ENCODE measurements at places on chromosomes 1 and 21.

- DNase-seq: no peak
Measured at GRCh38 chr1:222618001-222618879, at the start of gene MIA3. TSS of gene MIA3 (plus strand) at chr1:222618097. CDS start at chr1:222618111, 14 bp downstream.

DNA sequence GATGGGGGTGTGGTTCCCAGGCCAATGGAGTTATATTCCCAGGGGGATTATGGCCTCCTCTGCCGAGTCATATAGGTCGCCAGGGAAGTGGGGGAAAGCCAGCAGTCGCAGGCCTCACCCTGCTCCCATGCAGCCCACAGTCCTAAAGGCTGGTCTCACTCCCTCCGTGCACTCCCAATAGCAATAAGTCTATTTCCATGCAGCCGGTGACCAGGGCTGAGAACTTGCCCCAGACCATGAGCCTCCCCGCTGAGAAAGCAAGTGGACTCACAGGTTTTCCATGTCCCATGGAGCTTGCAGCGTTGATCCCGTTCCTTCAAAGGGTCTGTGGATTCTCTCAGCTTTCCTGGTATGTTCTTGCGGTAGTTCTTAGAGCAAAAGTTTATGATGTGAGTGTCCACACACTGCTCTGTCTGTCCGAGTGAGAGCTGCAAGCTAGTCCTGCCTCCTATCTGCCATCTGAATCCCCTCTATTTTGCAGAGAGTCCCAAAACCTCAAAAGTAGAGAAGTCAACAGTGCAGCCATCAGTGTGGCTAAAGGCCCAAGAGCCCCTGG lies 81.7 kb upstream of the TMPRSS2 start:
- no peak for DNase-seq

DNA sequence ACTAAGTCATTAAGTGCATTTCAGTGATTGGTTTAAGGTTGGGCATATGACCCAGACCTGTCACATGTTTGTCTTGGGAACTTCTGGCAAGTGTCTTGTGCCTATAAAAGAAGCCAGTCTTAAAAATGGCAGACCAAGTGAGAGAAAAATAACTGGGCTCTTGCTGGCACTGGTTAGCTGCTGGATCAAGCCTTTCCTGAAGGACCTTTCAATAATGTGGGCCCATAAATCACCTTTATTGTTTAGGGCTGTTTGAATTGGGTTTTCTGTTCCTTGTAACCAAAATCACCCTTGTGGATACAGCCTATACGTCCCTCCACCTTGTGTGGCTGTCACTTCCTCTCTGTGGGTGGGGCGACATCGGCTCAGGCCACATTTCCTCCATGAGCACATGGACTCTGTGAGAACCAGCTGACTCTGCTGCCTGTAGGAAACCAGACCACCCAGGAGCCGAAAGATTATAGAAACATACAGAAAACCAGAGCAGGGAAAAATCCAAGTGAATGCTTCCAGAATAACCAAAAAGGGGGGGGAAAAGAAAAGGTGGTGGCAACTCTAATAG lies 25.6 kb upstream of the WNT4 start:
- no peak for DNase-seq

DNA sequence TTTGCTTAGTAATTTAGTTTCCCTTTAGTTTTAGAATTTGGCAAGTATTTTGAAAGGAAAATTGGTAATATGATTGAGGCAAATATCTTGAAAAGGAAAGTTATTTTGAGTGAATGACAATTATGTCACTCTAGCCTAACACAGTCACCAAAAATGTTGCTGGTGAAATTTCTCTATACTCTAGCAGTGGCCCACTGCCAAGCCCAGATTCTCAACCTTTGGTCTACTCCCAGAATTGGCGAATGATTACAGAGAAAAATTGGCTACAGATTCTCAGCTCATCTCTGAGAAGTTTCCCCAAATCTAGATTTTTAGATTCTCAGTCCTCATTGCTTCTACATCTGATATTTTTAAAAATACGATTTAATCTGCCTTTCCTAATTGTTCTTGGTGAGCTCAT lies 84.9 kb downstream of the PIGK start:
- peak; percentile 48 for DNase-seq

- DNase-seq: peak; percentile 35
Measured at GRCh38 chr1:84877592-84877991, 15.4 kb downstream of the LPAR3 start.

DNA sequence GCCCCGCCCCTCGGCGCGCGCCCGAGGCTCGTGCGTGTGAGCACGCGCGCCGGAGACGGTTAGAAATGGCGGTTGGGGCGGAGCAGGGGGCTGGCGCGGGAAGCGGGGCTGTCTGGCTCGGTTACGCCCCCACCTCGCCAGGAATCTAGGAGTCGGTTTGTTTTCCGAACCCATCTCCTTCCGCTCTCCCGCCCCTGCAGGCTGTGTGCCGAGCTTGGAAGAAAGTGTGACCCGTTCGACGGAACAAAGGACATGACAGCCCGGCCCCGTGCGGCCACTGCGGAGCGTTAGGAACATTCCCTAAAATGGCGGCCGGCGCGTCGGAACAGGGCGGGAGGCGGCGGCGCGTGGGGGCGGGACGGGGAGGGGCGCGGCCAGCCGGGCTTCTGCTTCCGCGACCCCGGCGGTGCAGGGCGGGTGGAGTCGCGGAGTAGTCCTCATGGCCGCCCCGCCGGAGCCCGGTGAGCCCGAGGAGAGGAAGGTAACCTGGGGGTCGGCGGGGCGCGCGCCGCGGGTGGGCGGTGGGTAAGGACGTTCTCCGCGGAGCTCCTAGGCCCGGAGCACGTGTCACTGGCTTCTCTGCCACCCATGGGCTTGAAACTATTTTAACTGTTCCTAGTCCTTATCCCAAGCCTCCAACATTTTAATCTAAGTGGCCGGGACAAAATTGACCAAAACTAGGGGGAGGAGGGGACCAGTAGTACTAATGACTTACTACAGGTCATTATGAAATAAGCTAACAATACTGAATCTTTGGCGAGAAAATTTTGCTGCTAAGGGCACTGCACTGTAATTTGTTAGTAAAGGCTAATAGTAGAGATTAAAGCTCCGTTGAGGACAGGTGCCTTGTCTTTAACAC lies at the start of gene COX20:
Gene COX20 (plus strand): TSS at position 383 of the 859 bp plus-strand sequence. CDS start 57 bp downstream, at position 440.
- peak; percentile 95 for DNase-seq

DNA sequence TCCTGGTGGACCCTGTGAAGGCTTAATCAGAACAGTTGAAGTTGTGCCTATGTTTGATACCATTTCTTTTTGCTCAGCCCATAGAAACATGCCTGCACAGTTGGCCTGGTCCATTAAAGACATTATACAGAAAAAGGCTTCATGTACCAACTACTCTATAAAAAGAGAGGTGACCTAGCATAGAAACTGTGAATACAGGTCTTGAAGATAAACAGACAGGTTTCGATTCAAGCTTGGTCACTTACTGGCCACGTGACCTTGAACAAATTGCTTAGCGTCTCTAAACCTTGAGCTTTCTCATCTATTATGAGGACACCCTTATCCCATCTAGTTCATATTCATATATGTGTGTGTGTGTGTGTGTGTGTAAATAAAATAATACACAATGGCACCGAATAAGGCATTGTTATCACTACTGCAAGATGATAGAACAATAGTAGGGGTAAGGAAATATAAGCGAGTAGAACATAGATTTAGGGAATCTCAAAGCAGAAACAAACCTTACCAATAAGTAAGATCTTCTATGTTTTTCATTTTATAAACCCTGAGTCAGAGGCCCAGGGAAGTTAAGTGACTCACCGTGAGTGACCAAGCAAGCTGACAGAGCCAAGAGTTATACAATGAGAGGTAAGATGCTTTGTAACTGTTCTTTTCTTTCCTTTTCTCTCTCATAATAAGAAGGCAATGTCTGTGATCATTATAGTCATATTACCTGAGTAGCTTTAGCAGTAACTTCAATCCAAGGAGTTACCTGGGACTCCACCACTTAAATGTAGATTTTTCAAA lies 476.8 kb upstream of the DEPDC1 start:
- peak; percentile 29 for DNase-seq

DNA sequence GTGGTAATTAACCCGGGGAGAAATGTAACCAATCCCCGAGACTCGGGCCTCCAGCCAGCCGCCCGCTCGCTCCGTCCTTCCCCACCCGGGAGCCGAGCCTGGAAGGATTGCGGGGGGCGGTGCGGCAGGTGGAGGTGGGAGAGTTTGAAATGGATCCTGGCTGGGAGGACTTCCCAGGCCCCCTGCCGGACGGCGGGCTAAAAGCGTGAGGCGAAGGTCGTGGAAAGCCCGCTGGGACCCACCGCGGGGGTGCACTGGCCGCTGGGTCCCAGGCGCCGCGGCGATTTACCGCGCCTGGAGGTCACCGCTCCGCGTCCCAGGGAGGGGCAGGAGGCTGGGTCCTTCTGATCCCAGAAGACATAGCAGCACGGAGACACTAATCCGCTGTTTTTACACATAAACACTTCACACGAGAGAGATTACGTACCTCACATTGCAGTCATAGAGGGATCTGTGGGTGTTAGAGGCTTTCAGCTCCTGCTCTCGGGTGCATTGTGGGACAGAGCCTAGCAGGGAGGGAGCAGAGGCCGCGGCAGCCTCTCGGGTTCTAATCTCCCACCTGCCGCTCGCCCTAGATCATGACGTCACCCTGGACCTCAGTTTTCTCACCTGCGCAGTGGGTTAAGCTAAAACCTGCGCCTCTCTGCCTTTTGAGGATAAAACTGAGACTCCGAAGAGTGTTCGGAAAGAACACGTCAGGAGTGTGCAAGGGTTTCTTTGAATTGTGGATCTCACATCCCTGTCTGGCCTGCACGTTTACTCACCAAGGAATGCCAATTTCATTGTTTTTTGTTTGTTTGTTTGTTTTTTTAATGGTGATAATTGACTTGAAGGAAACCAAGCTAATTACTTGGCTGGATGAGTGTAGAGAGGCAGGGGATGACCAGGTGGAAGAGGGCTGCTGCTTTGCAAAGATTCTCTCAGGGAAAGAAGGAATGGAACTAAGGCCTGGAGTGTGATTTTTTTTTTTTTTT lies 17.1 kb upstream of the TMEM9 start:
- DNase-seq: peak; percentile 52

- no peak for DNase-seq
Measured at GRCh38 chr1:94119796-94120569, 965 bp downstream of the ABCA4 start.

- DNase-seq: no peak
Measured at GRCh38 chr1:13809461-13810159, 109.6 kb downstream of the PRDM2 start.

GRCh38 chr1:165537356-165538109 lies 6.3 kb upstream of the LRRC52 start:
- no peak for DNase-seq

- no peak for DNase-seq
Measured at GRCh38 chr1:152533327-152533938, 19.2 kb downstream of the CRCT1 start.

DNA sequence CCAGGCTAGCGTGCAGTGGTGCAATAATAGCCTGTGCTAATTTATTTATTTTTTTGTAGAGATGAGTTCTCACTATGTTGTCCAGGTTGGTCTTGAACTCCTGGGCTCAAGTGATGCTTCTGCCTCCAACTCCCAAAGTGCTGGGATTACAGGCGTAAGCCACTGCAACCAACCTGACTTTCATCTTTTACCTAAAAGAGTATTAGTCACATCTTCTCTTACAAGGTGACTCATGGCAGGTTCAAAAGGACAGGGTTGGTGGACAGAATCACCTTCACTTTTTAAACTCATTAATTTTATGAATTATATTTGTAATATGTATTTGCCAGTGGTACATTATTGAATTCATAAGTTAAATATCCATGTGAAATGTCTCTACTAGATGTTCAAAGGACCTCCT lies 18.1 kb downstream of the JAM2 start:
- DNase-seq: no peak

GRCh38 chr1:203534526-203534925 lies 40.6 kb downstream of the OPTC start:
- DNase-seq: peak; percentile 99

GRCh38 chr1:16186655-16187235 lies 25.7 kb downstream of the ARHGEF19 start:
- DNase-seq: no peak

GRCh38 chr1:175380521-175381300 lies 188.1 kb upstream of the KIAA0040 start:
- DNase-seq: no peak

DNA sequence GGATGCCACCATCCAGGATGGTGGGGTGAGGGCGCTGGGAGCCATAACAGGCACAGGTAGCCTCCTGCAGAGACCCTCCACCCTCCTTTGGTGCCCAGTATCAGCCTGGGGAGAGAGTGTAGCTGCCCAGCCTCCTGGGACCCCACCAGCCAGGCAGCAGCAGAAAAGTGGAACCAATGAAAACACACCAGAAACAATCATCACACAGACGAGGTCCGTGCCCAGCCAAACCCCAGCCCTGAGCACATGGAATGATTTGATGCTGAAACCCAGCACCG lies 285.1 kb downstream of the PTPRU start:
- no peak for DNase-seq

DNA sequence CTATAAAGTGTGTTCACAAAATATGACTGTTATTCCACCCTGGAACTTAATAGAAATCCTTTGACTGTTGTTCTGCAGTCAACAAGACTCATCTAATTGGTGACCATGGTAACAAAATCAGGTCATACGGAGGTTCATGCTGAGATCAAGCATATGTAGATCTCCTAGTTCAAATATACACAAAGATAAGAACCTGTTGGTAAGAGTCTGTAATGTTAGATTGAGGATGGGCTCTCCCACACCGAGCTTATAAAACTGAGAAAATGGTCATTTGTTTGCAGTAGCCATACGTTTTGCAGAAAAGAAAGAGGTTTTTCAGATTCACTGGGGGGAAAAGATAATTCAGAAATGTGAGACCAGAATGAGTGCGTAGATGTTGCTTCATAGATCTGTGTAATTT lies 468.1 kb downstream of the RPS6KC1 start:
- no peak for DNase-seq

DNA sequence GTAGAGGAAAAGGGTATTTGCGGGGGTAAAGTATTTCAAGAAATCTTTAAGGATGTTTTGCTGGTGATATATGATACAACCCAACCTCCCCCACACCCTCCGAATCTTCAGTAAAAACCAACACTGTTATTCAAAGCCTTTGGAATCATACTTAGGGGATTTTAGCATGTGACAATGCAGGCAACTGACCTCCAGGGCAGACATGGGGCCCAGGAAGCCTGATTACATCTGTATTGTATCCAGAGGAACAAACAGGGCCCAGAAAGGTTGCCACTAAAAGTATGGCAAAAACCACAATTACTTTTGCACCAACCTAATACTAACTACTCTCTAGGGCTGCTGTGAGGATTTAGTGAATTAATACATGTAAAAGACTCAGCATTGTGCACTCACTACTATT lies 43.9 kb upstream of the CNN3 start:
- peak; percentile 37 for DNase-seq

DNA sequence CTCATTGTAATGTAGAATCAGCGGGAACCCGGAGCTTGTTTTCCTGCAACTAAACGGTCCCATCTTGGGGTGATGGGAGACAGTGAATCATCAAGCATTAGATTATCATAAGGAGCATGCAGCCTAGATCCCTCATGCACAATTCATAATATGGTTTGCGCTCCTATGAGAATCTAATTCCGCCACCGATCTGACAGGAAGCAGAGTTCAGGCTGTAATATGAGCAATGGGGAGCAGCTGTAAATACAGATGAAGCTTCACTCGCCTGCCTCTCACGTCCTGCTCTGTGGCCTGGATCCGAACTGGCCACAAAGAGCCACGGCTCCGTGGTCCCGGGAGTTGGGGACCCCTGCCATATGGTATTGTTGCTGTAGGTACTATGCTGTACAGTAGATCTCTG lies 1.6 kb downstream of the IFI44 start:
- peak; percentile 47 for DNase-seq

GRCh38 chr1:41666981-41667631 lies 182.6 kb upstream of the EDN2 start:
- peak; percentile 89 for DNase-seq

GRCh38 chr21:45874716-45875415 lies 106.7 kb upstream of the COL6A1 start:
- peak; percentile 96 for DNase-seq
